ENCODE measurements at places on chromosomes 4 and X.

- DNase-seq = no peak
Observed at GRCh38 chrX:44435047-44435446, 91.6 kb upstream of the EFHC2 start.

DNA sequence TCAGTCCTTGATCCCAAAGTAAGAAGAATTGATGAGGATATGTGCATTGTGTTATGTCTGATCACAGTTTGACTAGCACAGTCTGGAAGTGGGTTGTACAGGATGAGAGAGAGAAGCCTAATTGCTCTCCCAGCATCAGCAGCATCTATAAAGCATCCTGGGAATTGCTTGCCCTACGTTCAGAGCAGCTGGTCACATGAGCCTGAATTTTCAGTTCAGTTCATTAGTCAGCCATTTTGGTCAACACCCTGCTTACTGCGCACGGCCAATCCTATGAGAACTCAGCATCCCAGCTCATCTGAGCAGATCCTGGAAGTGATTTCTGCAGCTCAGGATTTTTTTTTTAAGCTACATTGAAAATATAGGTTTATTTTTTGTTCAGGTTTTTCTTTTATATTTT lies at the start of gene RUFY3:
TSS of gene RUFY3 (plus strand) at position 218 of the 400 bp plus-strand sequence. CDS start 610 bp downstream, outside the sequence.
- DNase-seq = peak; percentile 60

DNA sequence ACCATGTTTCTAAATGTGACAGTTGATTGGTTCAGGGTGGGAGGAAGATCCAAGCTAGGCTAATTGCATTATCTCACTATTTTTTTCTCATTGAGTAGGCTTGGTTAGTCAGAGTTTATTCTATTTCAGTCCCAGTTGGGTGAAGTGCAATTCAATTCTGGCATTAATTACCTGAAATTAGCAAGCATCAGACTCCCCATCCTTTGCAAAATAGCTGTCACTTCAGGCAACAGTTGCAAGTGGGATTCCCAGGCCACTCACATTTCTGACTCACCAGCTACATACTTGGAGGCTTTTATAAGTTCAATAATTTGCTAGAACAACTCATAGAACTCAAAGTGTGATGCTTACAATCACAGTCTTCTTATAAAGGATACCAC lies 155.8 kb upstream of the HAND2 start:
- no peak for DNase-seq

DNA sequence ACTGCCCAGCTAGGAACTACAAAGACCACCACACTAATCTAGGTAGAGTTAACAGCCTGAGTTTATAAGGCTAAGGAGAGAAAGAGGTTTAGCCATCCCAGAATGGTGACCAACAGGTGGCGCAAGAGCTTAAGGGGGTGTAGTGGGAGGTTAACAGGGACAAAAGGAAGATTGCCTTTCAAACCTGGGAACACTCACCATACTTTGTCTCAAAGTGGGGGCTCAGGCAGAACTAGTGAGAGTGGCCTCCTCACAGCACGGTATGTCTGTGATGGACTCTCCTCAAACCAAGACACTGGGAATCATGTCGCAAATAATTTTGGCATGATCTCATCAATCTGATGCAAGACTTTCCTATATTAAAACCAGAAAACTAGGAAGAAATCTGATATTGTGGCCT lies 23.4 kb downstream of the CCNI start:
- DNase-seq = peak; percentile 60

- no peak for DNase-seq
Observed at GRCh38 chr4:187547316-187547715, 448.3 kb upstream of the ZFP42 start.

Measured in NCI-H69 (cell line).